ENCODE measurements at places on chromosomes 6 and 20.

DNA sequence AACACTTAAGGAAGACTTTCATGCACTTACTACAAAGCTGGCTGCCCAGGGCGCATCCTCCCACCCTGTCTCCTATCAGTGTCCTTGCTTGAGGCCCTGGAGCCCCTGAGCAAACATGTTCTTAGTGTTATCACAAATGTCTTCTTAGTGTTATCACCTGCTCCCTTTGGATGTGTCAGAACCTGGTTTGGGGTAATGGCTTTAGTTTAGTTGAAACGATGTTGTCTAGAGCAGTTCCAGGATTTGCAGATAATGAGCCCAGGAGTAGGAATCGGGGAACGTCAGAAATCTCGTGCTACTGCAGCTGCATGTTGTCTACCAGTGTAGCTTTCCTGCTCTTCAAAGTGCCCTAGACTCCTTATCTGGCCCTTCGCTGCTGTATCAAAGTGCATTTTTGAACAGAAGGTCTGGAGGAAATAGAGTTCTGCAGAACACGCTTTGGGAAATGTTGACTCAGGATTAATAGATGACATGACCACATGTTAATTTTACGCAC, 69.6 kb downstream of the PHACTR2 start:
- no peak for DNase-seq

- DNase-seq, result no peak
These were observed 271.4 kb downstream of the EYA4 start for GRCh38 chr6:133512410-133513016.

DNA sequence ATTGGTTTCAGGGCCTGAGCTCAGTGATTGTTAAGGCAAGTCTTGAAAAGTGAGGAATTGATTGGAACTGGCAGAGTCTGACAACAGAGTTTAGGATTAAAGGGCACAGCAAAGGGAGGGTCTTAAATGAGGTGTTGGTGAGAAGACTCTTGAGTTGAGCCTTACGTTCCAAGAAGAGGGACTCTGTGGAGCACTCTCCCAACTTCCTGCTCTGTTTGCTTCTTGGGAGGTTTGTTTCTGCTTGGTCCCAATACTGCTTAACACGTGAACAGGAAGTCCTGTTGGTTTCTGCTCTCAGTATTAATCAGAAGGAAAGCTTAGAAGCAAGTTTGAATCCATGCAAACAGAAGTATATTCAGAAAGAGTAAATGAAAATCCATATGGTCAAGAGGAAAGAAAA, 15.6 kb upstream of the SYNDIG1 start:
- DNase-seq, result no peak

- DNase-seq, result no peak
These were observed 89.9 kb upstream of the SYNDIG1 start for GRCh38 chr20:24379484-24379927.

- no peak for DNase-seq
These were observed 12.1 kb upstream of the NFATC2 start for GRCh38 chr20:51554538-51555165.

DNA sequence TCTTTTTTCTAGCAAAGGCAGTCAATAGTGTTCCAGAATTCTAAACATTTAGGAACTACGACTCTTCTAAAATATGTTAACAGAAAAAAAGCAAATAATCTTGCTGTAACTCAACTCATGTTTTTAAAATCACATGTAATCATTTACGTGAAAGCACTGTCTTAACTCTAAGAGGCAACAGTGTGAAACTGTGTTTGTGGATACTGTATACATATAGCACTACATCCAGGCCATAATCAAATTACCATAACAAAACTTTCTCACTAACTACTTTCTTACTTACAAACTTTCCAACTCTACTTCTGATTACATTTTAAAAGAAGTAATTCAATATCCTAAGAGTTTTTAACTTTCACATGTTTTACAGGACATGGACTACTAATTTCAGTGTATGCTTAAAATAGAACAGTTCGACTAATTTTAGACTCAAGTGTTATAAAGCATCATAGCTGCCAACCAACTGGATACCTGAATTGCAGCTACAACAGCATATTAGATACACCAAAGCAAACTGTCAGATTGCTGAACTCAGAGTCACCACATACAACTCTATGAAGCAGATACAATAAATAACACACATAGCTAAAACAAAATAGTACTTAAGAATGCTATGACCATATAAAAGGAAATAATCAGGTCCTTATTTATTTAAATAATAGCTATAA, 121.6 kb upstream of the BEND6 start:
- DNase-seq, result no peak

- no peak for DNase-seq
These were observed 36.6 kb downstream of the ABHD12 start for GRCh38 chr20:25353747-25354705.

DNA sequence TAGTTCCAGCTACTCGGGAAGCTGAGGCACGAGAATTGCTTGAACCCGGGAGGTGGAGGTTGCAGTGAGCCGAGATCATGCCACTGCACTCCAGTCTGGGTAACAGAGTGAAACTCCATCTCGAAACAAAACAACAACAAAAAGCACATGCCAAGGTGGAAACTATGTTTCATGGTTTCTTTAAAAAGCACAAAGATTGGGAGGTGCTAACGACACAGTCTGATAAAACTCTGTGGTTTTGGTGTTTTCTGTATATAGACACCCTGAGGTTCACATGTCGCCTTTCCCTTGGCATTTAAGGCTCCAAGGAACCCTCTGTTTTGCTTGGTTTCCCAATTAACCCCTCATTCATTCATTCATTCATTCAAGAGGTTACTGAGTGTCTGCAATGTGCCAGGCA, 253.4 kb upstream of the SULF2 start:
- DNase-seq, result no peak

GRCh38 chr20:63826753-63827152, 4.3 kb downstream of the ZBTB46 start:
- DNase-seq, result no peak

DNA sequence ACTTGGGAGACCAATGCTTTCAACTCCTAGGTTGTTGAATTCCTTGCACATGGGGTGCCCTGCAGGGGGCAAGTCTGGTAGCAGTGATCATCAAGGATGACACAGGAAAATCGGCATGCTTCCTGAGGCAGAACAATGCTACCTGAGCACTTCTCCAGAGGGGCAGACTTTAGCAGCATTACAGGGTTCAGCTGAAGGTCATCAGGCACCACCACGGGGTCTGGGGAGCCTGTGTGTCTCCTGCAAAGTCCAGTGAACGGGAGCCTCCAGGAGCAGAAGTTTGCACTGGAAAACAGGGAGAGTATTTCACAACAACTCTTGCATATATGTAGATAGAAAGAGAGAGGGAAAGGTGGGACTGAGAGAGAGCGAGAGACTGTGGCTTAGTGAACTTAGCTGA, 10.2 kb downstream of the VSX1 start:
- DNase-seq, result no peak

- no peak for DNase-seq
These were observed 2.2 kb downstream of the PSMG4 start for GRCh38 chr6:3260772-3261517.

GRCh38 chr20:39850246-39850645, 838.8 kb downstream of the MAFB start:
- DNase-seq, result no peak

- DNase-seq, result no peak
These were observed 34.7 kb upstream of the TGM3 start for GRCh38 chr20:2261046-2261485.

GRCh38 chr6:93858213-93858612, 438.9 kb upstream of the EPHA7 start:
- DNase-seq, result no peak

GRCh38 chr6:36599791-36600209, 5.6 kb downstream of the SRSF3 start:
- peak; percentile 9 for DNase-seq

GRCh38 chr6:18323935-18324705, 59.8 kb upstream of the DEK start:
- no peak for DNase-seq

Data from stimulated activated CD4-positive, alpha-beta T cell treated with anti-CD3 and anti-CD28 coated beads, TNF-alpha, amount 100 ng/mL, for 1 hour (primary cell).